ENCODE measurements at places on chromosomes 5 and 9.

GRCh38 chr9:128552744-128553440, 505 bp downstream of the SPTAN1 start:
- peak; percentile 79 for DNase-seq

- DNase-seq = no peak
Measured at GRCh38 chr5:158642879-158643278, 456.8 kb downstream of the EBF1 start.

- no peak for DNase-seq
Measured at GRCh38 chr5:103260951-103261350, 2.4 kb downstream of the MACIR start.

GRCh38 chr9:35725362-35725761, 6.6 kb downstream of the TLN1 start:
- DNase-seq = peak; percentile 63

GRCh38 chr9:103889989-103890388, 204.1 kb upstream of the SMC2 start:
- no peak for DNase-seq

DNA sequence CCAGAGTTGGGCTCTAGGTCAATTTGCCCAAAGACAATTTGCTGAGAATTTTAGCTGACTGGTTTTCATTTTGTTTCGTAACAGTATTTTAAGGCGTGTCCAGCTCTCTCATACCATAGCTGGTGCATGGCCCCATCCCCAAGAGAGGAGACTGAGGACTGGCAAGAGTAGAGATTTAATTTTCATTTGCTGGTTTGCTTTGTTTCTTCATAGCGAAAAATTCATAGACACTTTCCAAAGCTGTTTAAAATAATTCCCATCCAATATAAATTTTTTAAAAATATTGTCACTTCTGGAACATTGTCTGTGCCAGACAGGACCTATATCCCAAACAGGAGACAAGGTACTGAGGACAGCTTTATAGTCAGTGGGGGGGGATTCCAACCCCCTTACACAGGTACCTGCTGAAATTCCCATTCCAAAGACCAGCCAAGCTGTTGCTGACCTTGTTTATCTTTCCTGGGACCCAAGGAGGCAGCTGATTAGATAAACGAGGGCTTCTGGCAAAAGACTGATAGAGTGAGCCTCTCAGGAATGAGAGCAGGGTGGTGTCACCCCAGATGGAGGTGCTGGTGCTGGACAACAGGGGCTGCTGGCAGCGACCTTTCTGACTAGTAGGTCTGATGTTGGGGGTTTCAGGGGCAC, 6.8 kb upstream of the ANGPTL2 start:
- DNase-seq = peak; percentile 62

- no peak for DNase-seq
Measured at GRCh38 chr9:2469681-2470221, 151.8 kb upstream of the VLDLR start.

DNA sequence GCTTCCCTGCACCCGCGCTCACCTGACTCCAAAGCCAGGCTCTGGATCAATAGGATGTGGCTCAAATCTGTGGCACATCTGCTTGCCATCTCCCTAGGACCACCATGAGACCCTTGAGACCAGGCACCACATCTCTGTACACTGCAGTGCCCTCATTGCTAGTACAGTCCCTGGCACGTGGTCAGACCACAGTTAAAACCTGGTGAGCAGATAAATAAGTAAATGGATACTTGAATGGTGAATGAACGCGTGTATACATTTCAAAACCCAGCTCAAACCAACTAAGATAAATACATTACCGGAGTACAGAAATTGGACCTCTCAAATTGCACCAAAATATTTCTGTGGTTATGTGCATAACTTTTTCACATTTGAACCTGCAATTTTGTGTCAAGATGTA, 221.2 kb upstream of the IRX4 start:
- DNase-seq = no peak

DNA sequence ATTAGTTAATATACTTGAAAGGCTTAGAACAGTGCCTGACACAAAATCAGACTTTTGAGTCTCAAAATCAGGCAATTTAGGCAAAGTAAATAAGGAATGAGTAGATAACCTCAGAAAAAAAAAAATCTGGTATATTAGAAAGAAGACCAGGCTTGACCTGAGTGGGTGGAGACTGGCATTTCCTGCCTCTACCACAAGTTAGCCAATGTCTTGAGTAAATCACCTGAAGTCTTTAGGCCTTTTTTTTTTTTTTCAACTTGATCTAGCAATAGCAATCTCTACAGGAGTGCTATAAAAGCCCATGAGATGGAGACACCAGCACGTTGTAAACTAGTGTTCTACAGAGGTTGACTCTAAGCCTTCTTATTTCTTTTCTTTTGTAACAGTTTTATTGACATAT, 104.2 kb upstream of the RASEF start:
- no peak for DNase-seq

DNA sequence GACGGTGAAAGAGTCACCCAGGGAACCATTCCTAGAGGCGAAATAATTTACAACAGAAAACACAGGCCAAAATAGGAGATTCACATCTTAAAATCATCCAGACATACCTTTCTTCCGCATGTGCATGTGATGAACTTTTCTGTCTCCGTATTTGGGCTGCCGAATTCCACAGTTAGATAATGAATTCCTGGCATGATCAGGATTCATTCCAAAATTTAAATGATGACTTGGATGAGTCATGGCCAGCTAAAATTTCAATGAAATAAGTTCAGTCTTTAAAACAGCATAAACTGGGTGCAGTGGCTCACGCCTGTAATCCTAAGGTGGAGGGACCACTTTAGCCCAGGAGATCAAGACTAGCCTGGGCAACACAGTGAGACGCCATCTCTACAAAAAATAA, 82.7 kb downstream of the DROSHA start:
- DNase-seq = no peak

- no peak for DNase-seq
Measured at GRCh38 chr9:126379661-126380360, 53.2 kb downstream of the MVB12B start.

DNA sequence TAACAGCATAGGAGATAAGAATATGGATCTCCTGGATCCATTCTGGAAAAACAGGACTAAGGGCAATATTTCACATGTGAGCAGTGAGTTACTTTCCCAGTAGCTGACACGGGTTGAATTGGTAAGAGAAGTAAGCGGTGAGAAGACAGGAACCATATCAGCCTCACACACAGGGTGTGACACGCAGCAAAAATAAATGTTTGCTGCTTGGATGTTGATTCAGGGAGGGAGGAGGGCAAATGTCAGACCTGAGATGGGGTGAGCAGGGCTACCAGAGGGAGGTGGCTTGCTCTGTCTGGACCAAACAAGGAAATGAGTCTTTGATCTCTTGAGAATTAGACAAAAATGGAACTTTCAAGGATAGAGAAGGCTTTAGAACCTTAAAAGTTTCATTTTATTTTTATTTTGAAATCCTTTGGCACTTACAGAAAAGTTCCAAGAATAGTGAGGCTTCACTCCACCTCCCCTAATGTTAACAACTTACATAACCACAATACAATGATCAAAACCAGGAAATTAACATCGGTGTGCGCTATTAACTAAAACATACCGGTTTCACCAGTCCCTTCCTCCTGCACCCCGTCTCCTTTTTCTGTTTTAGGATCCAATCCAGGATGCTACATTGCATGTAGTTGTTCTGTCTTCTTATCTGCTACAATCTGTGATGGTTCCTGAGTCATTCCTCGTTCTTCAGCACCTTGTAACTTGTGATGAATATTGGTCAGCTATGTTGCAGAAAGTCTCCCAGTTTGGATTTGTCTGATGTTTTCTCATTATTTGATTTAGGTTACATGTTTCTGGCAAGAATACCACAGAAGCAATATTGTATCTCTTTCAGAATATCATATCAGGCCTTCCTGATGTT, 20.5 kb upstream of the ARHGEF28 start:
- DNase-seq = no peak

DNA sequence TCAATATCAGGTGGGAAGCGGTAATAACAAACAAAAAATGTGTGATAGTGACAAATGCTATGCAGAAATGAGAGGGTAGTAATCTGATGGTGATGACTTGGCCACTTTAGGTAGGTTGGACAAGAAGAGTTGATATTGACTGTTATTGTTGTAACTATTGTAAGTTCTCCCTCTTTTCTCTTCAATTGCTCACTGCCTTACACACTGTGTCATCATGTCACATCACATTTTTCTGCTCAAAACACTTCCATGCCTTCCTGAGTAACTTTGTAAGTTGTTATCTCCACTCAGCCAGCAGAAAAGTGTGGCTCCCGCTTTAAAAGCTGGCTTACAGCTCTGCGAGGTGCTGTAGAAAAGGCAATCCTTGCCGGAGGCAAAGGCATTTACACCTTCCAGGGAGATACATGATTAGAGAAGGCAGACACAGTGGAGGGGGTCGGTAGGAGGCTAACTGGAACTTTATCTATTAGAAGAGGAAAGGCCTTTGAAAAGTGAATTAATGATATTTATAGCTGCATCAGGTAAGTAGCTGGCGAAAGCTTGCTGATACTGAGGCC, 85.2 kb upstream of the CLINT1 start:
- DNase-seq = no peak

- DNase-seq = no peak
Measured at GRCh38 chr9:5841771-5842573, 9.1 kb upstream of the ERMP1 start.

DNA sequence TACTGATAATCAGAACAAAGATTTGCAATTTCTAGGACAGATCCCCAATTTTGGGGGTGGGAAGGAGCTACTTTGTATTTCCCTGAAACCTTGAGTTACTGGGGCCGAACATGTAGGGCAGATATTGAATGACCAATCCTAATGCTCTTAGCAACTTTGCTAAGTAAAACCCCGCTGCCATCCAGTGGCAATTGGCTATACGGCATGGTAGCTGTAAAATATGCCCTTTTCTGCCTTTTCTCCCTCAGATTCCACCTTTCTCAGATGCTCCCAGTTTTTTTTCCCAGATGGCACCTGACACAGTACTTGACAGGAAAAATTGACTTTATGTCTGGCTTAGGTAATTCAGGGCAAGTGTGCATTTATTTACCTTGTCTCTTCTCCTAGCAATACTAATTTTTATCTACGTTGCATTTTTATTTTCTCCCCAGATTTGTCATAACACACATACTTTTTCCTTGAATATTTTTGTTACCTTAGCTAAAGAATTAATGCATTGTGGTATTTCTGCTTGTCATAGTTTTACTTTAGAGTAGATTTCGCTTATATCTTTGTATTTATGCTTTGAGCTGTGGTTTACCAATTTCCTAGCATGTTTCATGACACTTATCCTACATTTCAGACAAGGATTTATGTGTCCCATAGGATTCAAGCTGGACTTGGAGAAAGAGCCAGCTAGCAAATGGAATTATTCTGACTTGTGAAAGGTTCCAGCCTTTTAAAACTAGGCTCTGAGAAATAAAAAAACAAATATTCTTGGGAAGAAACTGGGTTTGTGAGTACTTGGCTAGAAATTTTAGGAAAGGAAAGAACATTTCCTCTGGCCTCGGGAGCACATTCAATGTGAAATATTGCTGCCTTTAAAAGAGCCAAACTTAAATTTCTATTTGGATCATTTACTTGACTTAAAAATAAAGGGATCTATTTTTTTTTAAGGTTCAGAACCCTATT, 37.4 kb downstream of the PIK3R1 start:
- peak; percentile 82 for DNase-seq

- no peak for DNase-seq
Measured at GRCh38 chr5:86546582-86546981, 71.2 kb upstream of the COX7C start.

- DNase-seq = no peak
Measured at GRCh38 chr5:134732819-134733218, 5.5 kb upstream of the CAMLG start.

- no peak for DNase-seq
Measured at GRCh38 chr9:108441251-108441650, 414.5 kb downstream of the ACTL7B start.

GRCh38 chr5:43190755-43191603, 1.0 kb upstream of the NIM1K start:
- DNase-seq = no peak

DNA sequence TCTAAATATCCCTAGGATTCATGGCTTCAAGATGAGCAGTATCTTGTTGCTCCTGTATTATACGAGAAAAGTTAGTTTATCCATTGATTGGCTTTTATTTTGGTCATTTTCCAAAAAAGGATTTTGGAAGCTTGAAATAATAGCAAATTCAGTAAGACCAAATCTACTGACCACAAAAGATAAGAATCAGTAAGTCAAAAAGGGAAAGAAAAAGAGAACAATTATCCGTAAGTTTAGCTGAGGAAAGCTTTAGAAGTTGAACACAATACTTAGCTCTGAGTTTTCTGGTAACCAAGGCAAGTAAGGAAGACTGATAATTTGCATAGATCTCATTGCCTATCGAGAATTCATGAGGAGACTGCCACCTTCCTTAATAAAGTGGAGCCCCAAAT, 9.1 kb downstream of the TGFBR1 start:
- DNase-seq = no peak

- DNase-seq = peak; percentile 97
Measured at GRCh38 chr5:119267958-119268386, 87.8 kb upstream of the TNFAIP8 start.

DNA sequence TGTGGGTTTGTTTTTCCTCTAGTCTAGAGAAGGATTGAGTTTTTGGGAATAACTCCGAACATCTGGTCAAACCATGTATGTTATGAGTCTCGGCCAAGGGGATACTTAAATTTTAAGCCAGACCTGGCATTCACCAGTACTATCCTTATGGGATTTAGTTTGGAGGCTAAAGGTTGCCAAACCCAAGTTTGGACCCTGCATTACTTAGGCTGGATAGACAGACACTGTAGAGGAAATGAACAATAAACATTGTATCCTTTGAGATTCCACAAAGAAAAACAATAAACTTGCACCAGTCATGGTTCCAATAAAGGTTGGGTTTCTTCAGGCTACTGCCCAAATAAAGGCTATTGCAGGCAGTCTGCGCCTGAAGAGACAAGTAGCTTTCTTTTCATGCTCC, 296.7 kb upstream of the MEF2C start:
- no peak for DNase-seq

GRCh38 chr9:87422999-87423398, 74.7 kb upstream of the DAPK1 start:
- no peak for DNase-seq

GRCh38 chr5:126868338-126869004, 91.5 kb downstream of the LMNB1 start:
- no peak for DNase-seq

GRCh38 chr5:54740141-54740540, 222.6 kb downstream of the SNX18 start:
- DNase-seq = no peak

DNA sequence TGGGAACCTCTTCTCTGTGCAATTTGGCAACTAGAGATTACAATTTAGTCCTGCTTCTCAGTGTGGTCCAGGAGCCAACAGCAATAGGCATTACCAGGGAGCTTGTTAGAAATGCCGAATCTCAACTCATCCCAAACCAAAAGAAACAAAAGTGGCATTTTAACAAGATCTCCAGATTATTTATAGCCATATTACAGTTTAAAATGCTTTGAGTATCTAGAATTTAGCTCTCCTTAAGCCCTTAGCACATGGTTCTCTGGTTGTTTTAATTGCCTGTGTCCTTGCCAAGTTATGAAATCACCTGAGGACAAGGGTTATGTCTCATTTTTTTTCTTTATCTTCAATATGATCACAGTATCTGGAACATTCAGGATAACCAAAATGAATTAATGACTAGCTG, 51.6 kb upstream of the TAS2R1 start:
- no peak for DNase-seq

Data from sigmoid colon (tissue), 7 donors.